ENCODE measurements at places on chromosomes 1 and 21.

GRCh38 chr1:102961549-102961948 is 146.8 kb downstream of the COL11A1 start:
- DNase-seq: no peak

GRCh38 chr1:116726872-116727820 is 27.1 kb upstream of the CD2 start:
- no peak for DNase-seq

DNA sequence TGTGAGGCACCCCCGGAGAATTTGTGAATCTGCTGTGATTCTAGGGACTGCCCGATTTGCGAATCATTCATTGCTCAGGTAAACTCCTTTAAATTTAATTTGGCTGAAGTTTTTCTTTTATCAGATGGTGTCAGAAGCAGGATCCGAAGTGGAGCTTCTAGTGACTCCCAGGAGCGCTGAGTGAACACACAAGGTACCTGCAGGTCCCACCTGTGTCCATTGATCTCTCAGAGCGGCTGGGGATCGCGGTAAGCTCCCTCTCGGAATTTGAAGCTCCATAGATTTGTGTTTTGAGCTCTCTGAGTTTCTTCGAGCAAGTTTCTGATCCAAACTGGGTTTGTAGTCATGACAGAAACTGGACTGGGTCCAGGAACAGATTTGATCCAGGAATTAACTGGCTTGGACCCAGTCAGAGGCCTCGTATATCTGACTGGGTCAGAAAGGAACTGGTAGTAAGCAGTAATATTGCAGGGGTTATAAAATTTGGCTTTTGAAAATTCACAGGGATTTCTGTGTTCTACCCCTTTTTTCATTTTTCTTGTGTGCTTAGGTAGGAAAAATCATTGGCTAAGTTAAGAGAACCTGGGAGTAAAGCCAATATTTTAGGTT is 56.2 kb upstream of the EDEM3 start:
- DNase-seq: no peak

- DNase-seq: no peak
Measured at GRCh38 chr1:86938855-86939254, 24.4 kb downstream of the HS2ST1 start.

DNA sequence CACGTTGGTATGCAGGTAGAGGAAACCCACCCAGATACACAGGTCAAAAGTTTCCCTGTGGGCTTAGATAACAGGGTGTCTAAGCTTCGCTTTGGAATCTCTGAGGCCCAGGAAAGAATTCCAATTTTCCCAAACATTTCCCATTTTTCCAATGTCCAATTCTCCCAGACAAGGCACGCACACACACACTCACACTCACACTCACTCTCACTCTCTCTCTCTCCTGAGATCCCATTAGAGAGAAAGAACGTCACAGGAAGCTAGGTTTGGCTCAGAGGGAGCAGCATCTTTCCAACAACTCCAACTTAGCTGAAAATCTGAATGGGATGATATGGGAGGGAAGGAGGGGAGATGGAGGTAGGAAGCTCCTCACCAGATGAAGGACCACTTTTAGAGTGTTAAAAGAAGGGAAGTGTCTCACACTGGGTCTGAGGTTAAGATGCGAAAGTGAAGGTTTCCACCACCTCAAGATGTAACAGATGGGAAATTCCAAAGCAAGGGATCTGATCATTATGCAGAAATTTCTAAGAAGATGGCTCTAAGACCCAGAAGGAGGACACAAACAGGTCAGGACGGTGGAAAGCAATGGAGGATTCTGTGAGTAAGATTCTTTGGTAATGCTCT is 63.5 kb downstream of the GNG12 start:
- no peak for DNase-seq

GRCh38 chr1:160438935-160439334 is 38.6 kb downstream of the VANGL2 start:
- DNase-seq: no peak

- no peak for DNase-seq
Measured at GRCh38 chr1:12150456-12151200, 16.2 kb upstream of the TNFRSF1B start.

- DNase-seq: no peak
Measured at GRCh38 chr1:207673399-207673798, 28.5 kb downstream of the CR1L start.

- DNase-seq: no peak
Measured at GRCh38 chr1:169146576-169147214, 40.2 kb downstream of the ATP1B1 start.

GRCh38 chr21:28704746-28705145 is 287.9 kb downstream of the LTN1 start:
- DNase-seq: no peak

- no peak for DNase-seq
Measured at GRCh38 chr1:38046333-38046883, at the start of gene POU3F1. POU3F1 (minus strand) TSS chr1:38046793; CDS start chr1:38046743, 50 bp downstream.

DNA sequence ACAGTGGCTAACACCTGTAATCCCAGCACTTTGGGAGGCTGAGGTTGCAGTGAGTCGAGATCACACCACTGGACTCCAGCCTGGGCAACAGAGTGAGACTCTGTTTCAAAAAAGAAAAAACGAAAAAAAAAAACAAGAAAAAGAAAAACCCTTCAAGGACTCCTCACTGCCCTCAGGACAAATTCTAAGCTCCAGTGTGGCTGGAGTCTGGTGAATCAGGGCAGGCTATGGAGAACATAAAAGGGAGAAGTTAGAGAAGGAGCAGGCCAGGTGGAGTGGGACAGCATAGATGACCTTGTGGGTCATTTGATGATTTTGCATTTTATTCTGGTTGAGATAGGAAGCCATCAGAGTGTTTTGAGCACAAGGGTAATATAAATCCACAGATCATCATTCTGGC is 12.5 kb upstream of the UAP1 start:
- no peak for DNase-seq

- DNase-seq: no peak
Measured at GRCh38 chr1:7450838-7451237, 320.3 kb upstream of the VAMP3 start.

DNA sequence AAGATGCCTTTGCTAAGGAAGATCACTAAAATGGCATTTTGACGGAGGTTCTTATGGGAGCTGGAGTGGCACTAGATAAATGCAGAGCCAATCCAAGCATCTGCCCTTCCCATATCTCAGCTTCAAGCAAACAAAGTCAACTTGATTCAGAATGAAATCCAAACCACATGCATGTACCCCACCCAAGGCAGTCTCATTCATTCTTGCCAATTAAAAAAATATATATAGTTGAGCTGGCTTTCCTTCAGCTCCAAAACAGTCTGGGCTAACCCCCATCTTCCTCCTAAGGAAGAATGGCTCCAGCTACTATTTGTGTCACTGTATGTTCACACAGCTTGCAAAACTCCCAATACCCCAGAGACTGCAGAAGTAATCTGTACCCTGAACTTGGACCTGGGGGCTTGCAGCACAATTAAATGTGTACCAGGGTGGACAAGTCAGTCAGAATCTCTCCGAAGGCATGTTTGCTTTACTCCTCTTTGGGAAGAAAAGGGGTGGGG is 35.4 kb downstream of the GPR3 start:
- no peak for DNase-seq

GRCh38 chr21:15741510-15741909 is 11.7 kb downstream of the USP25 start:
- DNase-seq: peak; percentile 15

DNA sequence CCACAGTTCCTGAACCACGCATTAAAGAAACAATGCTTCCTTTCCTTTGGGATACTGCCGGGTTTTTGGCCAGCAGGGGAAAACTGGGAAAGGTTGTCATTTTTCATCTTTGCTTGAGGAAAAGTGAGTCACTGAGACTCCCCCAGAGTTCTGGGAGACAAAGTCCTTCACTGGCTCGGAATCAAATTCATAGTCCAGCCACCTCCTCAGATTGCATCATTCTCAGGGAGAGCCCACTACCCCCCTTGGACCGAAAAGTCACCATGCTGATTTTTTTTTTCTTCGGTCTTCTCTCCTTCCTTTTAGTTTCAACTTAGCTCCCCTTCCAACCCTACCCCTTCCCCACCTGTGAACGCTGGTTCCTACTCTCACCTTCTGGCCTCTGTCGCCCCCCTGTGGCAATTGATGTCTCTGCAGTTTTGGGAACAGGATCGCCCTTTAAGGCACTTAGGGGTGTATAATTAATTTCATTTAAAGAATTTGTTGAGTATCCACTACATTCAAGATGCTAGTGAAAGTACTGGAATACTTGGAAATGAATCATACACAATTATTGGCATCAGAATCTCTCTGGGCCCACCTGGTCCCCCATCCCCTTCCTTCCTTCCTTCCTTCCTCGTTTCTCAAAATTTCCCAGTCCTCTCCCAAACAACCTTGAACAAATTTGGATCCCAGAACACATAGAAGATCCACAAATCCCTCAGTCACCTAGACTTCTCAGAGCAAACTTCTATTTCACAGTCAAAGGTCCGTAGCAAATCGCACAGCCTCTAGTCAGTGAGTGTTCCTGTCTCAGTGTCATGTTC is 6.9 kb downstream of the ACKR1 start:
- DNase-seq: no peak
